ENCODE measurements at places on chromosomes 12 and 14. TPM values are rescaled to one million over a fixed set of nuclear protein-coding genes. Genes with fewer than 3 reads are reported as not detected.

Gene EMC9
- 35.1 TPM for total RNA-seq

GRCh38 chr14:95922080-95922479 lies 45.4 kb downstream of the TUNAR start:
- H3K4me1 ChIP-seq: no peaks in the 10 kb centered on the region
- H3K4me3 ChIP-seq: no peak overlapping the region
- no peak for DNase-seq
- H3K36me3 ChIP-seq: no peaks in the 10 kb centered on the region
- no peaks in the 10 kb centered on the region for H3K27me3 ChIP-seq

DNA sequence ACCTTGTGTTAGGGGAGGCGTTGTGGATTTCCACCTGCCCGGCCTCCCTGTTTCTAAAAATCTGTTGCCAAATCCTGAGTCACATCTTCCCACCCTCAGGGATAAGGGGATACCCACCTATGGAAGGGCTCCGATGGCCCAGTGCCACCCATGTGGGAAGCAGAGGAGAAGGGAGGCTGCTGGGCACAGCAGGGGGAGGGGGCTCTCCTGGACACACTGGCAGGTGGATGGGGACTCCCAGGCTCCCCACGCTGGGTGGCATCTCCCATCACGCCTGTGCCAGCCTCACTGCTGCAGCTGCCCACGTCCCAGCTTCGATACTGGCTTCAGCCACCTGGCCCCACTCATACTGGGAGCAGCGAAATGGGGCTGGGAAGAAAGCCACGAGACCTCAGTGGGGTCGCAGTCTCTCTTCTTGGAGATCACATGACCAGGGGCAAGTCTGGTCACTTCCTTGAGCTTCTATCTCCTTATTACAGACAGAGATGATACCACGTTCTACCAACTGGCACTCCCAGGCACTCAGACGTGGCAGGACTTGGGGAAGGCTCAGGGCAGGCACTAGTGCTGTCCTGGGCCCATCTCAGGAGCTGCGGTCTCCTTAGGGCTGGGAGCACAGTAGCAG lies 72.2 kb downstream of the PITPNM2 start:
- no peak for DNase-seq
- H3K27ac ChIP-seq: no peak overlapping the region
- peaks cover 31% of the 10 kb centered on the region for H3K4me1 ChIP-seq
- no peaks in the 10 kb centered on the region for H3K36me3 ChIP-seq

- H3K36me3 ChIP-seq: no peaks in the 10 kb centered on the region
- DNase-seq: no peak
- no peaks in the 10 kb centered on the region for H3K4me1 ChIP-seq
- H3K27ac ChIP-seq: no peak overlapping the region
- no peak overlapping the region for H3K4me3 ChIP-seq
- no peaks in the 10 kb centered on the region for H3K27me3 ChIP-seq
These were observed 5.4 kb upstream of the KRT81 start for GRCh38 chr12:52296572-52297215.

Gene TOGARAM1
- total RNA-seq: 12.9 TPM

DNA sequence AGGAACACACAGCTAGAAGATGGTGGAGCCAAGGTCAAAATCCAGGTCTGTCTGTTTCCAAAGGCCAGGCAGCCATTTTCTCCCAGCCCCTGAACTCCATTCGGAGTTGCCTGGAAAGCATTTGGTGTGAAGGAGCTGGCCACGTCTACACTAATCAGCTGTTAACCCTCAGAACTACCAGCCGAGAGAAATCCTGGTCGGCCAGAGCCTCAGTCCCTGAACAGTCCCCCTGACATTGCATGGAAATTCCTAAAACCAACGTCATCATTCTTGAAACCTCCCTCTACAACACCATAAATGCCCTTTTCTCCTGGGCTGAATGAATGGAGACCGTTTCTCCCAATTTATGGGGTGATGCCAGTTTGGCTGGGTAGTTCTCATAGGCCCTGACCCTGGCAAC lies 245.6 kb downstream of the SLC41A2 start:
- H3K36me3 ChIP-seq: no peaks in the 10 kb centered on the region
- no peak overlapping the region for H3K27ac ChIP-seq
- H3K4me3 ChIP-seq: no peak overlapping the region
- H3K27me3 ChIP-seq: no peaks in the 10 kb centered on the region
- no peak for DNase-seq
